ENCODE measurements at places on chromosomes 2 and 18.
A peak's percentile ranks its signal among the peaks of the same experiment; 100 is the strongest.

DNA sequence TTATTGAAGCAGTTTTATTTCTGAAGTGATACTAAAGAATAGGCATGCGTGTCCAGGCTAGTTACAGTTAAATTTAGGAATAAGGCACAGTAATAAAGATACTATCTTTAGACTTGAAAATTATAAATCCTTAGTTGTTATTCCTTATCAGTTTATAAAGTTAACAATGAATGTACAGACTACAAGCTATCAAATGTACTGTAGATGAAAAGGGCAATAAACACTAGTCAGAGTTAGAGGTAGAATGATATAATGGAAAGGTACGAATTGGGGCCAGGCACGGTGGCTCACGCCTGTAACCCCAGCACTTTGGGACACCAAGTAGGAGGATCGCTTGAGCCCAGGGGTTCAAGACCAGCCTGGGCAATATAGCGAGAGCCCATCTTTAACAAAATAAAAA, 3.9 kb downstream of the RBKS start:
- no peak overlapping the region for H3K4me3 ChIP-seq
- no peak for DNase-seq
- no peaks in the 10 kb centered on the region for H3K36me3 ChIP-seq
- no peaks in the 10 kb centered on the region for H3K4me1 ChIP-seq
- H3K27me3 ChIP-seq = no peaks in the 10 kb centered on the region

DNA sequence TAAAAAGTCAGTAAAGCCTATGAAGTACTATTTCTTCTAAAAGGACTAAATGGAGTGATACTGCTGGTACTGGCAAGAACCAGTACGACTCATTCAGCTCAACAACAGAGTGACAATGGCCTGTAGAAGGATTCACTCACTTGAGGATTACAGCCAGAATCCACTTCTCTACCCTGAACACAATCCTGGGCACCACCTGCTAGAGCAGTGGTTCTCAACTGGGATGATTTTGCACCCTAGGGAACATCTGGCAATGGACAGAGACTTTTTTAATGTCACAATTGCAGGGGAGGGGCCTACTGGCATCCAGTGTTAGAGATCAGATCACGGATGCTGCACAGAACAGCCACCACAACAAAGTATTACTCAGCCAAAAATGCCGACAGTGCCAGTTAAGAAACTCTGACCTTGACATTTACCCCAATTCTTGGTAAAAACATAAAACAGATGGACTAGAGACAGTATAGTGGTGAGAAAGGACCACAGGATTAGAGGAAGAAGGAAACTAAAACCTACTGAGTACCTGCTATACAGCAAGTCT, 5.0 kb downstream of the SPIRE1 start:
- H3K27ac ChIP-seq = no peak overlapping the region
- no peak for DNase-seq
- no peak overlapping the region for H3K4me3 ChIP-seq

GRCh38 chr18:3329872-3330271, 67.9 kb downstream of the MYL12B start:
- no peak overlapping the region for H3K4me3 ChIP-seq
- H3K4me1 ChIP-seq = no peaks in the 10 kb centered on the region
- no peaks in the 10 kb centered on the region for H3K27me3 ChIP-seq
- no peak overlapping the region for H3K27ac ChIP-seq
- DNase-seq = no peak
- no peaks in the 10 kb centered on the region for H3K36me3 ChIP-seq

GRCh38 chr2:205077159-205077558, 531.9 kb downstream of the PARD3B start:
- H3K4me3 ChIP-seq = no peak overlapping the region
- H3K36me3 ChIP-seq = no peaks in the 10 kb centered on the region
- H3K4me1 ChIP-seq = no peaks in the 10 kb centered on the region
- no peak overlapping the region for H3K27ac ChIP-seq
- H3K27me3 ChIP-seq = no peaks in the 10 kb centered on the region

DNA sequence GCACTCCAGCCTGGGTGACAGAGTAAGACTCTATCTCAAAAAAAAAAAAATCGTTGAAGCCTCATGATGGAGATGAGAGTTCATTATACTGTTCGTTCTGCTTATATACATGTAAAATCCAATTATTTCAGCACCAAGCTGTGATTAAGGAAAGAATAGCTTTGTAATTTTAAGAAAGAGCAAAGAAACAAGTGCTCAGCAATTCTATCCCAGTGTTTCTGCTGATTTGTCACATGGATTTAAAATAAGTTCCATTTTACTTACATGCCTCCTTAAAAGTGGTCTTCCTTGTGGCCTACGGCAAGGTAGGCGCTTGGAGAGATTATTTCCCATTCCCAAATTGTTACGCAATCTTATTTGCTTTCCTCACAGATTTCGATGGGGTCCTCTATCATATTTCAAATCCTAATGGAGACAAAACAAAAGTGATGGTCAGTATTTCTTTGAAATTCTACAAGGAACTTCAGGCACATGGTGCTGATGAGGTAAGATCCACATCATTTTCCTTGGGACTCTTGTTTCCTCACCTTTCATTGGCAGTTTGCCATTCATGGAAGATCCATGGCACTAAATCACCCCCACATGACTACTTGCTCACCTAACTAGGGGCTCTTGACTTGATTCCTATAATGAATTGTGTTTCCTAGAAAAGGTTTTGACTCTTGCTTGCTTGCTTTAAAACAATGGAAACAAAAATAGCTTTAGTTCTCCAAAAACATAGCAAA, 11.5 kb downstream of the ARPC2 start:
- no peaks in the 10 kb centered on the region for H3K27me3 ChIP-seq
- no peaks in the 10 kb centered on the region for H3K36me3 ChIP-seq
- DNase-seq = no peak
- peak overlapping the region; percentile 82 for H3K27ac ChIP-seq
- no peak overlapping the region for H3K4me3 ChIP-seq

- H3K36me3 ChIP-seq = no peaks in the 10 kb centered on the region
- no peak for DNase-seq
- H3K4me1 ChIP-seq = no peaks in the 10 kb centered on the region
- H3K27ac ChIP-seq = no peak overlapping the region
- H3K4me3 ChIP-seq = no peak overlapping the region
- H3K27me3 ChIP-seq = no peaks in the 10 kb centered on the region
Observed at GRCh38 chr2:35463805-35464596, 891.6 kb upstream of the CRIM1 start.

DNA sequence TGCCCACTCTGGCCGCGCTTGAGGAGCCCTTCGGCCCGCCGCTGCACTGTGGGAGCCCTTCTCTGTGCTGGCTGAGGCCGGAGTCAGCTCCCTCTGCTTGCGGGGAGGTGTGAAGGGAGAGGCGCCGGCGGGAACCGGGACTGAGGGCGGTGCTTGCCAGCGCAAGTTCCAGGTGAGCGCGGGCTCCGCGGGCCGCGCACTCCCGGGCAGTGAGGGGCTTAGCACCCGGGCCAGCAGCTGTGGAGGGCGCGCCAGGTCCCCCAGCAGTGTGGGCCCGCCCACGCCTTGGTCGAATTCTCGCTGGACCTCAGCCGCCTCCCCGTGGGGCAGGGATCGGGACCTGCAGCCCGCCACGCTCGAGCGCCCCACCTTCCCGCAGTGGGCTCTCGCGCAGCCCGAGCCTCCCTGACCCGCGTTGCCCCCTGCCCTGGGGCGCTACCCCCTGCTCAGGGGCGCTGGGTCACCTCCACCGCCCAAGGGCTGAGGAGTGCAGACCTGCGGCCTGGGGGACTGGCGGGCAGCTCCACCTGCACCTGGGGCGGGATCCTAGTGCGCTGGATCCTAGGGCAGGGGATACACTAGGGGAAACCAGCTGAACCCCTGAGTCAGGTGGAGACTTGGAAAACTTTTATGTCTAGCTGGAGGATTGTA, 97.3 kb downstream of the CD8B2 start:
- H3K27ac ChIP-seq = no peak overlapping the region
- DNase-seq = no peak
- H3K27me3 ChIP-seq = peaks cover 6% of the 10 kb centered on the region
- no peaks in the 10 kb centered on the region for H3K36me3 ChIP-seq
- H3K4me3 ChIP-seq = no peak overlapping the region

DNA sequence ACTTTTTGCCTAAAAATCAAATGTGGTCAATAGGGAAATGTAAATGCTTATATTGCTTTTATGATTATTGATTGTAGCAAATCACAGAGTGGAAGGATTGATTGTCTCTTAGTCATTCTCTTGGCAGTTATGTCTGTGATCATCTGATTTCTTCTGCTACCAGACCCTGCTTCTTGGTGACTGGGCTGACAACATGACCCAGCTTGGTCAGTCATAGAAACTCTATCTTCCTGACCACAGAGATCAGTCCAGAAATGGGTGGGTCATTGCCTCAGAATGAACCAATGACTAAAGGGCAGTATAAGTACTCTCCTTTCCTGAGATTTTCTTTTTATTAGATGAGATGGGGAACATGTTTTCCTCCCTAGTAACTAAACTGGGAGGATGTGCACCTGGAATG, 87.6 kb downstream of the MAIP1 start:
- no peak for DNase-seq
- no peak overlapping the region for H3K4me3 ChIP-seq
- H3K27me3 ChIP-seq = no peaks in the 10 kb centered on the region
- peaks cover 4% of the 10 kb centered on the region for H3K4me1 ChIP-seq
- peak overlapping the region; percentile 43 for H3K27ac ChIP-seq

GRCh38 chr2:6186332-6187151, 494.4 kb downstream of the SOX11 start:
- peak overlapping the region; percentile 90 for H3K27ac ChIP-seq
- peak; percentile 72 for DNase-seq
- H3K4me3 ChIP-seq = no peak overlapping the region
- H3K27me3 ChIP-seq = no peaks in the 10 kb centered on the region

GRCh38 chr2:32502941-32503340, 124.9 kb upstream of the TTC27 start:
- no peak overlapping the region for H3K27ac ChIP-seq
- H3K36me3 ChIP-seq = no peaks in the 10 kb centered on the region
- no peak for DNase-seq
- H3K27me3 ChIP-seq = no peaks in the 10 kb centered on the region
- no peaks in the 10 kb centered on the region for H3K4me1 ChIP-seq

DNA sequence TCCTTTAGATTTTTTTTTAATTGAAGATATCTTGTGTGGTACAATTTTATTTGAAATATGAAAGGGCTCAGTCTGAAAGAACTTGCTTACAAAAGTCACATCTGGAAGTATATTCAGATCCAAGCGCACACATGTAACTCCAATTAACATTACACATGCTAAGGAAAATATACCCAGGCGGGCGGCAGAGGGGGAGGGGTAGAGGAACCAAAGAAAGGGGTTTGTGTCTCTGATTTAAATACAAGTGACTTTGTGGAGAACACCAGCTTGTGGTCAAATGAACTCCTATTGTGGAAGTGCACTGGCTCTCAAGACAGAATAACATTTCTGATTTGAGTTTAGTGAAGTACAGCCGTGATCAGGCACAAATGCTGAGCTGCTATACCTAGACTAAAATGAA, 280.2 kb upstream of the SOX11 start:
- no peak overlapping the region for H3K27ac ChIP-seq
- H3K27me3 ChIP-seq = no peaks in the 10 kb centered on the region
- no peaks in the 10 kb centered on the region for H3K4me1 ChIP-seq
- no peak for DNase-seq
- no peak overlapping the region for H3K4me3 ChIP-seq

GRCh38 chr18:22168360-22168921, 948 bp upstream of the GATA6 start:
- peak overlapping the region; percentile 100 for H3K27ac ChIP-seq
- no peaks in the 10 kb centered on the region for H3K36me3 ChIP-seq
- DNase-seq = peak; percentile 86
- peaks cover 9% of the 10 kb centered on the region for H3K4me1 ChIP-seq

GRCh38 chr2:222797261-222797660, 63.6 kb upstream of the ACSL3 start:
- no peak overlapping the region for H3K4me3 ChIP-seq
- H3K36me3 ChIP-seq = no peaks in the 10 kb centered on the region
- H3K4me1 ChIP-seq = peaks cover 37% of the 10 kb centered on the region
- no peaks in the 10 kb centered on the region for H3K27me3 ChIP-seq
- peak overlapping the region; percentile 79 for H3K27ac ChIP-seq
- DNase-seq = no peak

GRCh38 chr18:58288921-58289797, 245.1 kb downstream of the NEDD4L start:
- H3K27ac ChIP-seq = peak overlapping the region; percentile 96
- H3K4me3 ChIP-seq = no peak overlapping the region
- no peaks in the 10 kb centered on the region for H3K36me3 ChIP-seq
- DNase-seq = peak; percentile 64
- peaks cover 65% of the 10 kb centered on the region for H3K4me1 ChIP-seq

DNA sequence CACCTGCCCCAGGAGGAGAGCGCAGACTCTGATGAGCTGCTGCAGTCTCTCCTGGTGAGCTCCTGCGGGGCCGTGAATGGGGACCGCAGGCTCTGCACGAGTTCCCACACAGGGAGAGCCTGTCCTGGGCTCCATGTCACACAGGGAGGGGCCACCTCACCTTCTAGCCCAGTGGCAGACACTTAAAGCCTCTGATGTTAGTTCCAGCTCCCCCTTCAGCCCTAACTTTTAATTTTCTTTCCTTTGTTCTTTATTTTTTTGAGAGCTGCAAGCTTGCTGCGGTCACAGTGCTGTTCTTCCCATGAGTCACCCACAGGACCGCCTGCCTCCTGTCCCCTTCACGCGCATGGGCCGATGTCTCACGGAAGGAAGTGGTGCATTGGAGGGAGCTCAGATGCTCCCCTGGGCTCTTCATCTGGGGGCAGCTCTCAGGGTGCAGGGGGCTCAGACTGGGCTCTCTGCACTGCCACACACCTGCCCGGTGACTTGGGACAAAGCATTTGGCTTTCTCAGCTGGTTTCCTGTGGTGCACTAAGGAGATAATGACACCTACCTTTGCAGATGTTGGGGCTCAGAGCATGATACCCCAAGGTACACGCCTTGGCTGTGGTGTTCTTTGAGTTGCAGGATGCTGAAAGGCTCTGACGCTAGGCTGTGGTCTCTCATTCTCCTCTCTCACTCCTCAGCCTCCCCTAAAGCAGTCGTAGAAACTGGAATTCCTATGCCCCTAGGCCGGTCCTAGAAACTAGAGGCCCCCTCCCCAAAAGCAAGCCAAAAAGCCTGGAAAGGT, 37.2 kb upstream of the PXDN start:
- H3K36me3 ChIP-seq = no peaks in the 10 kb centered on the region
- no peak overlapping the region for H3K4me3 ChIP-seq
- DNase-seq = no peak
- no peaks in the 10 kb centered on the region for H3K4me1 ChIP-seq
- H3K27ac ChIP-seq = no peak overlapping the region

- no peaks in the 10 kb centered on the region for H3K4me1 ChIP-seq
- DNase-seq = no peak
- H3K4me3 ChIP-seq = no peak overlapping the region
- no peaks in the 10 kb centered on the region for H3K27me3 ChIP-seq
- no peaks in the 10 kb centered on the region for H3K36me3 ChIP-seq
Observed at GRCh38 chr2:46886268-46887027, 29.2 kb downstream of the MCFD2 start.

GRCh38 chr2:170157025-170157684, 20.8 kb upstream of the MYO3B start:
- DNase-seq = no peak
- H3K36me3 ChIP-seq = no peaks in the 10 kb centered on the region
- H3K4me3 ChIP-seq = no peak overlapping the region
- H3K27ac ChIP-seq = peak overlapping the region; percentile 56
- peaks cover 19% of the 10 kb centered on the region for H3K4me1 ChIP-seq

GRCh38 chr2:138446043-138446442, 55.5 kb upstream of the SPOPL start:
- H3K27ac ChIP-seq = no peak overlapping the region
- H3K4me3 ChIP-seq = no peak overlapping the region
- H3K27me3 ChIP-seq = no peaks in the 10 kb centered on the region
- H3K36me3 ChIP-seq = no peaks in the 10 kb centered on the region

- H3K27ac ChIP-seq = no peak overlapping the region
- no peak for DNase-seq
- H3K27me3 ChIP-seq = peaks cover 14% of the 10 kb centered on the region
- H3K36me3 ChIP-seq = no peaks in the 10 kb centered on the region
- H3K4me1 ChIP-seq = no peaks in the 10 kb centered on the region
Observed at GRCh38 chr2:43832457-43832856, 6.2 kb downstream of the ABCG5 start.

Data from hepatocyte (in vitro differentiated cells).